ENCODE measurements at places on chromosomes 12 and 14.

DNA sequence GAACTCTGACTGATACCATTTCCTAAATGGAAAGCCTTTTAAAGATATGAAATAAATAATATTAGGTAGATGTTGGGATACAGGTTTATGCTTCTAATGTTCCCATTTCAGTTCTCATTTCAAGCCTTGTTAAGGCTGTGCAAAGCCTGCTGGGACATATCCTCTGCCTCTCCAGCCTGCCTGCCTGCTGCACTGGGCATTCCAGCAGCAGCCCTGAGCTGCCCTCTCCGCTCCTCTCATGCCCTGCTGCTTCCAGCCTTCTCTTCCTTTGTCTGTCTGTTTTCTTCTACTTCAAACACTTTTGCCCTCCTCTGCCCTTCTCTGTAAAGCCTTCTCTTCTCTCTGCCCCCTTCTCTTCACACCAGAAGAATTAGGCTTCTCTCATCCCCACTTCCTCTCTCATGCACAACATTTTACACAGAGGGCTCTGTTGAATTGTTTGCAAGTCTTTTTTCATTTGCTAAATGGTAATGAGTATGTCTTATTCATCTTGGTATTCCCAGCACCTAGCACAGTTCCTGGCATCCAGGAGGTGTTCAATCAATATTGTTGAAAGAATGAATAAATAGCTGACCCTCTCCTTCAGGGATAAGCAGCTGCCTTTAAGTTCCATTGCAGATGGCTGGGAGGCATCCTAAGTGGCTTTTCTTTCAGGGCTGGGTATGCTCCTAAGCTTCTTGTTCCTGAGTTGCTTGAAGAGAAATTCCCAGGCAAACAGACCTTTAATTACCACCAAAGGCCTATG, 292.3 kb downstream of the TMEM117 start:
- DNase-seq, result no peak

DNA sequence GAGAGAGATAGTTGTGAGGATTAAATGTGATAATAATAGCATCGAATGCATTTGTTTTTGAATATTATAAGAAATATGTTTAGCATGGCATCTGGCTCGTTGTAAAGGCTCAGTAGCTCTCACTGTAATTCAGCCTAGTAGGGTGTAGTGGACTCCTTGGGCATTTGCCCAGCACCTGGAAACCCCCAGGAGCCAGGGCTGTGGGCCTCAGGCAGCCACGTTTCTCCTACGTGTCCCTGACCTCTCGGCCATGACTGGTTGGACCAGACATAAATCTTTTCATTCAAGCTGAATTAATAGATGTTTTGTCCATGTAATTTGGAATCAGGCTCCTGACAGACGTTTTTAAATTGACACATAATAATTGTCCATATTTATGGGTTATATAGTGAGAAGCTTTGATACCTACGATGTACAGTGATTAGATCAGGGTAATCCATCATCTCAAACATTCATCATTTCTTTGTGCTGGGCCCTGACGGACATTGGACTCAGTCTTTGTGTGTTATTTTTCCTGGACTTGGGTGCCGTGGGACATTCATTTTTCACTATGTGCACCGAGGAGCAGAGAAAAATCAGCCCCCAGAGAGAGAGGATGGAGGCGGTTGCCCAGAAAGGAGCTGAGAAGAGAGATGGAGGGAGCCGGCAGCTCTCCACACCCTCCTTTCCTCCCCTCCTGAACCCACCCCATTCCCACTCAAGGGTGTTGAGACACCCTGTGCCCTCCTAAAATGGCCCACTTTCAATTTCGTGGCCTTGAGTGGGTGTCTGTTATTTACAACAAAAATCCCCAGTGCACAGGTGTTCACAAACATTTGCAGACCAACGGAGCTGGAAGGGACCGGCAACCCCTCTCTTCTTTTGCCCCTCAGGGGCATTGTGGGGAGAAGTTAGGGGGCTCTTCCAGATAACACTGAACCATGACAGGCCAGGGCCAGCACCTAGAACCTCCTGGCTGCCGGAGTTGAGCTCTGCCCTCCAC, 296.4 kb downstream of the DPF3 start:
- DNase-seq, result no peak

DNA sequence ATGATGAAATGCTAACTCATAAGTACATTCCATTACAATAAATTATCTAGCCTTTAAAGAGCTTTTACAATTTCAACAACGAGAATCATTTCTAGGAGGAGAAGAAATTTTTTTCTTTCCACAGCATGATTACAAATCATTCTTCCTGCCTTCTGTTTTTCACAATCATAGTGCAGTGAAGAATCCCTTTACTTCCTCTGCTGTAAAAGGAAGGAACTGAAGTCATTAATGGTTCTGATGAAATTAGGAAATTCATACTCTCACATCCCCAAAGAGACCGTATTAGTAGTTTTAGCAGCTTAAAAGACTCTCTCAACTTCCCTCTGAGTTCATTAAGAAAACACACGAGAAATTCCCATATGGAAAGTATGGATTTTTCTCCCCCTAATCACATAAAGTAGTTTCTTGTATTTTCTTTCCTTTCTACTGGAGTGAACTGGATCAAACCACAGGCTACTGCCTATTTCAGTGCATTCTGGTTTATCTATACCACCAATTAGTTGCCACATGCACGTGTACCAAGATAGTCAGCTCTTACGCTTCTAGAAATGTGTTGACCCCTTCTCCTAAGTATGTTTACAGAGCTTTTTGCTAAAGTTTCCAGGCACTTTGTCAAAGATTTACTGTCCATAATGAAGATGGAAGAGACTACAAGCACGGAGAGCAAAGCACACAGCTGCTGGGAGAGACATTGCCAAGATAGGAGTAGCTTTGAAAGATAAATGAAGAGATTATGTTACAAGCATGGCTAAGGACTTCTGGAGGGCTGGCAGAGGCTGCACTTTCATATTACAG, 58.9 kb upstream of the KITLG start:
- peak; percentile 76 for DNase-seq

- no peak for DNase-seq
These were observed 93.0 kb downstream of the KCNH5 start for GRCh38 chr14:62952226-62952625.

GRCh38 chr14:30874999-30875787, 834 bp downstream of the COCH start:
- no peak for DNase-seq

- no peak for DNase-seq
These were observed 453.4 kb upstream of the CCDC196 start for GRCh38 chr14:66032800-66033199.

DNA sequence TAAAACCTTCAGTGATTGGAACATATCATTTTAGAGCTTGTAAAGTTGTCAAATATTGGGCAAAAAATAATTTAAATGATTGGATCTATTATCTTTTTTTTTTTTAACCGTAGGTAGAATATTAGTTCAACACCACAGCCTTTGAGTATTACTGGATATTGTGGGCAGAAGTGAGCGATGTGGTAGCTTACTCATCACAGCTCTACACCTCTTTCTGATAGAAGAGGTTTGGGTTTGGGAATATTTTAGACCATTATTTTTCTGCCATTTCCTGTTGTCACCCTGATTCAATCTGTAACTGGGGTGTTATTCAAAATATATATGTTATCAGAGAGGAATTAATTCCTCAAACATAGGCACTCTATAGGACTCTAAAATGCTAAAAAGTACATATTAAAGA, 34.8 kb upstream of the SLC38A2 start:
- no peak for DNase-seq

- no peak for DNase-seq
These were observed 12.9 kb downstream of the BMP4 start for GRCh38 chr14:53943751-53944083.

All from iris pigment epithelial cell (primary cell).